Mucosa of gallbladder (tissue), 1 donor: ENCODE measurements at places on chromosomes 6 and 20. TPM values are rescaled to one million over a fixed set of nuclear protein-coding genes. Genes with fewer than 3 reads are reported as not detected.

DNA sequence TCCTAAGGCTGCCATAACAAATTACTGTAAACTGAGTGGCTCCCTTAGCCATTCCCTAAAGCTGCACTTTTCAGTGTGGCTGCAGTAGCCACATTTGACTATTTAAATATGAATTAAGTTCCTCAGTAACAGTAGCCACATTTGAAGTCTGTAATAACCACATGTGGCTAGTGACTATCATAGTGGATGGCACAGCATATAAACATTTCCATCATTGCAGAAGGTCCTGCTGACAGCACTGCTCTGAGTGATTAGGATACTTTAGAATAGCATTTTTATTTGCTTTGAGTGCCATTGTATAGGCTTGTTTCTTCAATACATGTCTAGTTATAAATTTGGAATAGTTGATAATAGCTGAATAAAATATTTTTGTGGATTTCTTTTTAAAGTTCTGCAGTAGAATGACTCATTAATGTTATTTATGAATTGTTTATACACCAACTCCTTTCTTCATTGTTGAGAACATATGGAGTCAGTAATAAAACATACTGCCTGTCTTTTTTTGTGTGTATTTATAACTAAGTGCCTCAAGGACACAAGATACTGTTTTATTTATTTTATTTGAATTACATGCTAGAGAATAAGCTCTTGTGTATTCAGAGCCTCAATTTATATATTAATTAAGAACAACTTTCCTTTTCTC lies 217.2 kb downstream of the CDKAL1 start:
- no peak for DNase-seq

DNA sequence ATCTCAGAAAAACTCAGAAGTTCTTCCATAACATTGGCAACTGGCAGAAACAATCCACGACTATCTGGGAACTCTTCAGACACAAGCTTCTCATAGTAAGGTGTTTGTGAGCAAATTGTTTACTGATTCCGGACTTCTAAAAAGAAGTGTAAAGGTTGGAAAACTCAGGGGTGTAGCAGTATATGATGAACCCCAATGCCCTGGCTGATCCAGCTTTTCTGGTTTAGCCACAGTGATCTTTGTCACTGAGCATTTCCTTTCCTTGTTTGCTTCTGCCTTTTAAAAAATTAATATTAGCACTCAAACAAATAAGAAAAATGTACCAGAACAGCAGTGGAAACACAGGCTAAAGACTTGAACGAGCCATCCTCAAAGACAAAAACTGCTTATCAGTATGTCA lies 4.9 kb downstream of the RGS17 start:
- no peak for DNase-seq

DNA sequence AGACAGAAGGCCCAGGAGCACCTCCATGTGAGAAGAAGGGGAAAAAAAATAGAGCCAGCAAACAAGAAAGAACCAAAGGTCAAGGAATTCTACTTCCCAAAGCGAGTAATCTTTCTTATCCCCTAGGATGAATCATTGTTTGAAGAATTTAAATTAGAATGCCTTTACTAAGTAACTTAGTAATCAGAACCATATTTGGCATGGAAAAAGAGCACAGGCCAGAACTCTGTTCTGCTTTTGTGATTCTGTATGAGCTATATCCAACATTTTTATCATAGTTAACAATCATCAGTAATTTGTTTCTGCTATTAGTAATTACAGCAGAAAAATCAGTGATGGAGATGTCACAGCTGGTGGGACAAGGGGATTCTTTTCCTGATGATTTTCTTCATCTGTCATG lies 228.8 kb upstream of the FAM83B start:
- DNase-seq = no peak

DNA sequence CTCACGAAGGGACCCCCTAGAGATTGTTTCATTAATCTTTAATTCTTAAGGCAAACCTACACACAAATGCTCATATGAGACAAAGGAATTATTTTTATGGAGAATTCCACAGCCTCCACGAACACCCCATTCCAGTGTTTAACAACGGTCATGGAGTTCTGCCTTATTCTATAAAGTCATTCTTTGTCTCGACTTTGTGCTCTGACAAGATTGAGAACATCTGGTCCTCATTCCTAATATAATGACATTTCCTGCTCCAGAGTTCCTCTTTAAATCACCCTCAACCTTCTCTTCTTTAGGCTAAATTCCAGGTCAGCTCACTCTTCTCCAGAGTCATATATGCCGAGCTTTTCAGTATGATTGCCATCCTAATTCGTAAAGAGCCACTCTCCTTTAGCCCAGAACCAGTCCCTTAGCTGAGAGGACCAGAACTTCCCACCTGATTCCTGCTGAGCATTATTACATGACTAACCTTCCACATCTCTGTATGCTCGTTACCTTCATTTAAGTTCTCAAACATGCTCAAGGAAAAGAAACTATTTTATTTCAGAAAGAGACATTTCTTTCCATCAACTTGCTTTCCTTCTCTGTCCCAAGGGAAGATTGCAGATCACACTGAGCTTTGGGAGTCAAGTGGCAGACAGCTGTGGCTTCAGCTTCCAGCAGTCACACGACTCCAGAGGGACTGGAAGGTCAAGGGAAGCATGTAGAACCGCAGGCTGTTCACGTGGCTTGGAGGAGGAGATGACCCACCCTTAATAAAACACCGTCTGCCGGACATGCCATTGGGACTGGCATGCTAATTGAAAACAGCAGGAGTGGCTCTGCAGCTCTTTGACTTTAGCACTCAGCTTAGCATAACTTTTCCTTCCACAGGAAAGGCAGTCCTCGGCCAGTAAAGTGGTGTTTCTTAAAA lies 467.1 kb upstream of the HSF2 start:
- peak; percentile 11 for DNase-seq

DNA sequence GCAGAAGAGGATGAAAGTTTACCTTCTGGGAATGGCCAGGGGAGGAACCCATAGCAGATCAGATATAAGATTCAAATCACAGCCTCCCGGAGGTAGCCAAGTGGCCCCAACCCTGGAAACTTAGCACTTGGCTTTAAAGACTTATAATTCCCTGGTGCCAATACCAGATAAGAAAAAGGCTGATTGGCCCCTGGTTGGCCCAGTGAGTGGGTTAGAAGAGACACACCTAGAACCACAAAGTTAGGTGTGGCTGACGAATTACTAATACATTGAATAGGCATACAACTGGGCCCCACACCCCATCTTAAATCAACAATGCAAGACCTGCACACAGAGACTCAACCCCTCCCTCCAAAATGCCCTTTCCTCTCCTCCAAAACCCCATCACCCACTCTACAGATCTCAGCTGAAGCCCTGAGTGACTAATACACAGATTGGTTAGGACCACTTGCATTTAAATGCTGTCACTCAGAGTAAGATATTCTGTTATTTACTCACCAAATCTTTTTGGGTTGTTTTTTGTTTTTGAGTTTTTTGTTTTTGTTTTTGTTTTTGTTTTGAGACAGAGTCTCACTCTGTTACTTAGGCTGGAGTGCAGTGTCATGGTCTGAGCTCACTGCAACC lies 315.4 kb upstream of the JARID2 start:
- DNase-seq = no peak

DNA sequence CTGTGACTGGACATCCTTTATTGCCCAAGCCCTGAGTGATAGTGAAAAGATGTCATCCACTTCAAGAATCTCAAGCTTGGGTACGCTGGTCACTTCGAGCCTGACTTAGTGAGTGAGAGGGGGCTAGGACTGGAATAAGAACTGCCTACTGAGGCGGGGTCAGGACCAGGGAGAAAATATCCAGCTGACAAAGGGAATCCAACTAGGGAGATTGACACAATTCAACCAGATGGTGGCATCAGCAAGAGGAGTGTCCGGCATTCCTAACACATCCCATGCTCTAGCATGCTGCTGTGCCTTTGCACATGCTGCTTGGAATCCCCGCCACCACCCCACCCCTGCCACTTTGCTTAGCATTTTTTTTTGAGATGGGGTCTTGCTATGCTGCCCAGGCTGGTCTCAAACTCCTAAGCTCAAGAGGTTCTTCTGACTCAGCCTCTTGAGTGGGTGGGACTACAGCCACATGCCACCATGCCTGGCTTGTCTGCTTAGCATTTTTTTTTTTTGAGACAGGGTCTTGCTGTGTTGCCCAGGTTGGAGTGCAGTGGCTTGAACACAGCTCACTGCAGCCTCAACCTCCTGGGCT lies 6.5 kb upstream of the CEP250 start:
- DNase-seq = no peak

DNA sequence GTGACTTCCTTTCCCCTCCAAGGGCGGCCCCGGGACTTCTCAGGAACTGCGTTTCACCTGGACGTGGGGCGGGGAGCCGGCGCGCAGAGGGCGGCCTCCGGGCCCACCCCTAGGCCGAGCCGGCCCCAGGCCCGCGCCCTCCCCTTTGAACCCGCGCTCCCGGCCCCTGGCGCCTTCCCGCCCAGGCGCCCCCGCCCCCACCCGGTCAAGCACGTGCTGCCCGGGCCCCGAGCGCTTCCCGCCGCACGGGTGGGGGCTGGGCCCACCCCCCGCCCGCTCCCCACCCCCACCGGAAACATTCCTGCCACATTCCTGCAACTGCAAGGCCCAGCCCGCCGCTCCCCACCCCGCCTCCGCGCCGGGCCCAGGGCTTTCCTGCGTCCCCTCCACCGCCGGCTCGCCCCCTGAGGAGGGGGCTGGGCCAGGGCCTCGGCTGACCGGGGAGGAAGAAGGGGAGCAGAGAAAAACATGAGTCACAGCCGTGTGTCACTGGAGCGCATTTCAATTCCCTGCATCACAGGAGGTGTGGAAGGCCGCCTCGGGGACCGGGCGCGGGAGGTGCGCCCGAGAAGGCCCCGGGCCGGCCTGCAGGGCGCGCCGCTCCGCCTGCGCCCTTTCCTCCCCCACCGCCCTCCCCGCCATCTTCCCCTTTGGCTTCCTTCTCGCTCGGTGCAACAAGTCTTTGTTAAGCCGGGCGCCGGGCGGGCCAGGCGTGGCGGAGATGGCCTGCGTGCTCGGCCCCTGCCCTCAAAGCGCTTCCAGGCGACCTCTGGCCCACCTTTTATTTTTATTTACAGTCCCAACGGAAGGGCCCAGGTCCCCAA lies 1.2 kb upstream of the HMGA1 start:
- peak; percentile 53 for DNase-seq

GRCh38 chr20:60764328-60764727 lies 487.7 kb upstream of the CDH4 start:
- DNase-seq = no peak

DNA sequence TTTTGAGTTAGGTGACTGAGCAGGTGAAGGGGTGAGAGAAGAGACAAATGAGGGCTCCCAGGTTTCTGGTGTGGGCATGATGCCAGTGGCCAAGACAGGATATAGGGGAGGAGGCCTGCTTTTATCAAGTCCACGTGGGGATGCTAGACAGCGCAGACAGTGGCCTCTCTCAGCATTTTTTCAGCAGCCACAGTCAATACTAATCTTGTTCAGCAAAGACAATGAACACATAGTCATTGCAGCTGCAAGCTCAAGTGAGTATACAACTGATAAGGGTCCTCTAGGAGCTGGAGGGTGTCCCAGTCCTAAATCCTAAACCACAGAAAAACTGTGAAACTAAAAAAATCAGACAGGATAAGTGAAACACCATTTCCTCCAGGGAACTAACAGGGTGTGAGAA lies 48.6 kb downstream of the UQCC1 start:
- DNase-seq = no peak

DNA sequence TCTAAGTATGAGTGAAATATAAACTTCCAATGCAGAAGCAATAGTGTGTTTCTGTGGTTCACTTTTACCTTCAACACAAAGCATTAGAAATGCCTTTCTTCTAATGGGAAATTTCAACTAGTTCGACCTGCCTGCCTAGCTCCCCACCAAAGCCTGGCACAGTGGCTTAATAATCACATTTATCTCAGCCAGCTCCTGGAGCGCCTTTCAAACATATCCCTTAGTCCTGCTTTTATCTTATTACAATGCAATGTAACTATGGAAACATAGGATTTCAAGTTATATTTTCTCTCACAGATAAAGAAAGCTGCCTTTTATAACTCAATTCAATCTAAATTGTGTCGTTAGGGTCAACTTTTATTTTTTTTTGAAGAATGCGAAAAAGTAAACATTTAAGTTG lies 53.7 kb downstream of the KIF13A start:
- DNase-seq = no peak

DNA sequence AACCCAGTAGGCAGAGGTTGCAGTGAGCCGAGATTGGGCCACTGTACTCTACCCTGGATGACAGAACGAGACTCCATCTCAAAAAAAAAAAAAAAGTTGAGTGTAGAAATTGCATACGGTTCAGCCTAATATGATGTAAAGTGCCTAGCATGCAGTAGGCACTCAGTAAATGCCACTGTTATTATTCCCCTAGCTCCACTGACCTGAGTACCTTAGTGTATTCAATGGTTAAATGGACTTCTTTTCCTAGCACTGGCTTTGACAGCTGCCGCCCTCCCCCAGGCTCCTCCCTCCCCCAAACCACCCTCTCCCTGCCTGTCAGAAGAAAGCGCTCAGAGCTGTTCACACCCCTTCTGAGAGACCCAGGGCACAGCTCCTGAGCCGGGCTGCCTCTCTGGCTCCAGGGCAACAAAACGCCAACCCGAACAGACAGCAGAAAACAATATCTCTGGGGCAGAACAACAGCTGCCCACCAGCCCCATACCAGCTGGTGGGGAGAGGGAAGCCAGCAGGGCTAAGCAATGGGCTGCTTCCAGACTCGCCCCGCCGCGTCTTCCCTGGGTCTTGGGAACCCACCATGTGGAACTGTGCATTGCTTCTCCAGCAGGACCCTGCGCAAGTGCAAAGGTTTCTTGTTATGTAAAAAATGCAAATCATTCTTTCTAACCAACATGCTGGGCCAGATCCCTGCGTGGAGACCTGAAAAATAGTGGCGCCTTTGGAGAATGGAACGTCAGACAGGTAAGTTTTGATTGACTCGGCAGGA lies 4.5 kb downstream of the CPNE5 start:
- DNase-seq = no peak

GRCh38 chr6:72595812-72596211 lies 26.1 kb upstream of the KCNQ5 start:
- no peak for DNase-seq

DNA sequence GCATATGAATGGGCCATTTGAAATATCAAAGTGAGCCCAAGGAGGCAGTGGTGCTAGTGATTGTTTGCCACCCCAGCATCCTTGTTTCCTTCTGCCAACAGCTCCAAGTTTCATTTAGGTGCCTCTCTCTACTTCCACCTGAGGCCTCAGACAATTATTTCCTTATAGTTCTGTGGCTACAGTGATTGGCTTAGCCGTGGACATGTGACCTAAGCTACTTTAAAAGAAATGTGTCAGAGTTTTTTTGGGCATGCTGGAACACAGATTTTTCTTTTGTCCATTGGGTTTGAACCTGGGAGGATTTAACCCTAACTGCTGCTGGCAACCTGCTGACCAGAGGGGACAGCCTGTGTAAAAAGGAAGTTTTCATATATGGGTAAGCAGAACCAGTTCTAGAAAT lies 319.4 kb downstream of the CD109 start:
- DNase-seq = no peak

CLIC5 gene
- 27.6 TPM for total RNA-seq

PLCG1 gene
- 138 TPM for total RNA-seq

DEFB118 gene
- total RNA-seq = not detected

TAF11 gene
- total RNA-seq = 17.7 TPM

WFDC12 gene
- total RNA-seq = not detected

SRC gene
- 210 TPM for total RNA-seq

CLPSL1 gene
- 0.49 TPM for total RNA-seq

MAFB gene
- total RNA-seq = 22.5 TPM

LIME1 gene
- total RNA-seq = 14.8 TPM

OPRL1 gene
- total RNA-seq = 1.7 TPM
